ENCODE measurements at places on chromosomes 5 and 9. TPM values are rescaled to one million over a fixed set of nuclear protein-coding genes. Genes with fewer than 3 reads are reported as not detected.

GFRA3 gene
- total RNA-seq = 3.2 TPM

POLR1E gene
- 23.8 TPM for total RNA-seq

LRRTM2 gene
- total RNA-seq = 0.24 TPM

CACFD1 gene
- 11.5 TPM for total RNA-seq

C5orf46 gene
- total RNA-seq = 49.5 TPM

CBY3 gene
- total RNA-seq = not detected

SPINK1 gene
- 17.0 TPM for total RNA-seq

GARIN3 gene
- total RNA-seq = not detected

ZMYND19 gene
- total RNA-seq = 10.3 TPM

ENTREP1 gene
- total RNA-seq = 2.8 TPM

FRRS1L gene
- total RNA-seq = 0.29 TPM

TAF11L11 gene
- not detected for total RNA-seq

DNAH5 gene
- 0.36 TPM for total RNA-seq

TRIM23 gene
- 21.9 TPM for total RNA-seq

PCDHGA9 gene
- total RNA-seq = 13.2 TPM

PCDHGA7 gene
- 6.4 TPM for total RNA-seq

ZNF483 gene
- 21.8 TPM for total RNA-seq

KLF4 gene
- total RNA-seq = 202 TPM

FGF18 gene
- total RNA-seq = 2.9 TPM

RHOBTB3 gene
- 53.2 TPM for total RNA-seq

CCL21 gene
- total RNA-seq = 29.1 TPM

ANKRD20A1 gene
- total RNA-seq = 1.9 TPM

ZNF462 gene
- 15.1 TPM for total RNA-seq

ASTN2 gene
- total RNA-seq = 7.5 TPM

SAXO1 gene
- 0.29 TPM for total RNA-seq

RELL2 gene
- 1.9 TPM for total RNA-seq

CCL27 gene
- not detected for total RNA-seq

CCDC192 gene
- not detected for total RNA-seq

GNA14 gene
- 7.2 TPM for total RNA-seq

AHRR gene
- 3.8 TPM for total RNA-seq

VLDLR gene
- total RNA-seq = 43.2 TPM

SHC3 gene
- total RNA-seq = 6.9 TPM

GRM6 gene
- not detected for total RNA-seq

SGCD gene
- total RNA-seq = 129 TPM

SMIM33 gene
- total RNA-seq = not detected

WNK2 gene
- 3.7 TPM for total RNA-seq

ECM2 gene
- total RNA-seq = 54.6 TPM

ANKRD34B gene
- not detected for total RNA-seq

SEC61B gene
- total RNA-seq = 95.0 TPM

FGF1 gene
- total RNA-seq = 25.6 TPM

ZNF366 gene
- 5.8 TPM for total RNA-seq

All from aorta (tissue), 5 donors.